ENCODE measurements at places on chromosomes 4 and X. TPM values are rescaled to one million over a fixed set of nuclear protein-coding genes. Genes with fewer than 3 reads are reported as not detected.
A peak's percentile ranks its signal among the peaks of the same experiment; 100 is the strongest.

DNA sequence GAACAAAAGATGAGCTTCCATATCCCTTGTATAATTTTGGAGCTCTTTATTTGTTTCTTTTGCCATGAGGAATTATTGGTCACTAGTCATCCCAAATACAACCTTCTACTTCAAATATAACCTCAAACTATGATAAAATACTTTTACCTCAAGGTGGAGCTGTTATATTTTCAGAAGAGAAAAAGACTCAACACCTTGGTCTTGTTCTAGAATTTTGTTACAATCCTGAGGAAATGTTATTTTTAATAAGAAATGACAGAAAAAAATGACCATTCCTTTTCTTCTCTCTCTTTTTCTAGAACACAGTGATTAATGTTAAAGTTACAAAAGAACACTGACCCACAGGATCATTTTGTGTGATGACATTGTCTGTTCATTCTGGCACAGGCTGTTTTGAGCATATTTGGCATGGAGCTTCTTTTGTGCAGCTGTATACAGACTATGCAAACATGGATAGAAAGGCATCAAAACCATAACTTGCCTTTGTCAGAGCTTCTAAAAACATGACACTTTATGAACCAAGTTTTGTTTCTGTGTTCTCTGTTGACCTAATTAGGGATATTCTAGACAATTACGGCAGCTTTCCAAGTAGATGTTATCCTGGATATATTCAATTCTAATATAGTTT, 159.6 kb upstream of the CTSO start:
- DNase-seq: no peak

GRCh38 chr4:158443731-158444130, 78.0 kb upstream of the RXFP1 start:
- DNase-seq: no peak

DNA sequence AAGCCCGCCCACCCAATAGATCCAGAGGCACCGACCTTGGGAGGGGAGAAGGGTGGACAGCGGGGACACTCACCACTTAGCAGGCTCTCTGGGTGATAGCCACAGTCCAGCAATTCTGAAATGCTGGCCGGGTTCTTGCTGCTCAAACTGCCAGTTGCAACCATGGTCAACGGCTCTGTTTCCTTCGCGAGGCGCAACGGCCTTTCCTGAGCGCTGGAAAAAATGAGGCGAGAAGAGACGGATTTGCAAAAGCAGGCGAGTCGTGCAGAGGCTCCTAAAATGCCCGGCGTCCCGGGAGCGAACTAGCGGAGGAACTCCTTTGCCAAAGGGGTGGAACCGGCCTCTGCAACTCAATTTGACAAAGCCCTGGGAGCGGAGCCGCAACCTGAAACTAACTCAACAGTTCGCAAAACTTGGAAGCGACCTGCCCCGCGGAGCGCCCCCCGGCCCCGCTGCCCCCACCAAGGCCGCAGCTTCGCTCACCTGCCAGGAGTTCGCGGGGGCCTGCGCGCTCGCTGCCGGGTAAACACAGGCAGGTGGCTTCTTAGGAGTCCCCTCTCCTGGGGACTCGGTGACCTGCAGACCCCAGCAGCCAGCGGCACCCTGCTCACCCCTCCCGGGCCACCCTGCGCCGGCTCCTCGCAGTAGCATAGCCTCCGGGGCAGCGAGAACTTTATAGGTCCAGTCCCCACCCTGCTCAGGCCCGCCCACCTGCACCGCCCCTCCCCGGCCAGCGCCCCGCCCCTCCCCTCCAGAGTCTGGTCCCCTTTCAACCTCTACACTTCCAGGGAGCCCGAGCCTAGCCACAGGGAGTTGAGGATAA, at the start of gene DDIT4L:
Gene DDIT4L (minus strand): TSS at position 649 of the 823 bp plus-strand sequence. CDS start 485 bp downstream, at position 164.
- DNase-seq: peak; percentile 49

Gene STPG2
- 1.4 TPM for total RNA-seq

Gene NLRP2B
- 0.16 TPM for total RNA-seq

Gene RASL11B
- 14.5 TPM for total RNA-seq

GRCh38 chrX:103536071-103536470, 16.8 kb upstream of the RAB40A start:
- DNase-seq: no peak

DNA sequence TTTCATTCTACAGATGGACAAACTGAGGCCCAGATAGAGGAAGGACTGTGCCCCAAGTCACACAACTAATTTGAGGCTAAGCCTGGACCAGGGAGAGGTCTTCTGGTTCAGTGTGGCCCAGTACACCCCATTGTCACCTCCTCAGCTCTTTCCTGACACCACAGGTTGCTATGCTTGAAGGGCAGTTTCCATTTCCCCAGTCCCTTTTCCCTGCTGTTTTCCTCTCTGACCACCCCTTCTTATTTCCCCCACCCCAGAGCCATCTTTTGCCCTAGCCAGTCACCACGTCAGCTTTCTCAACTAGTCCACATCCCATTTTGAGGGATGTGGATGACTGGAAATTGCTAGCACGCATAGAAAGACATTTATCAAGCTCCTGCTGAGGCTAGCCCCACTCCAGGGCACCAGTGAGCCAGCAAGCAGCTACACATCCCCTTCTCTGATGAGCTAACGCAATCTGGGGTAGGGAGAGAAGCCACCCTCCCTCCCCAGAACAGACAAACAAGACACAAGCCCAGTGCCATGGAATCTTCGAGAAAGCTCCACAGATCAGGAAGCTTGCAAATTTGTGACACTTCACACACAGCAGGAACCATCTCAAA, 1.3 kb downstream of the GABRE start:
- DNase-seq: no peak

Gene TMPRSS11F
- not detected for total RNA-seq

Gene ARHGAP36
- not detected for total RNA-seq

- no peak for DNase-seq
Measured at GRCh38 chr4:158949099-158949498, 153.8 kb upstream of the RAPGEF2 start.

Gene MAGEB17
- not detected for total RNA-seq

GRCh38 chr4:175536852-175537453, 275.1 kb downstream of the GPM6A start:
- DNase-seq: no peak

DNA sequence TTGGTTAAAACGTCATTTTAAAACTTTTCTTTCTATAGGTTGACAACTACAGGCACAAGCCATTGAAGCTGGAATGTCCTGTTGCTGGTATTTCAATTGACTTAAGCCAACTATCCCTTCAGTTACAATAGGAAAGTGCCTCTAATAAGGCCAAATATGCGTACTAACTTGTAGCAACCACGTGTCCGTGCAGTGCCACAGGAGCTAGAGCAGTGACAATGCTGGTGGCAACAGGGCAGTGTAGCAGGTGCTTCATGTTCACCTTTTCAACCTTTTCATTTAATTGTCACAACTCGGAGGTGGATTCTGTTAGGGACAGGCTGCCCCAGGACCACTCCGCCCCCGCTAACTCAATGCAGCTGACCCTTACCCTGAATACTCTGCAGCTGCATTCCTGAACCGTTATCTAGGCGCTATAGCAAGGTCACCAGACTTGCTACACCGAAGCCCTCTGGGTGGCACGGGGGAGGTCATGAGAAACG, 37.7 kb downstream of the ERVMER34-1 start:
- DNase-seq: no peak

- DNase-seq: no peak
Measured at GRCh38 chr4:8780596-8781368, 90.9 kb downstream of the HMX1 start.

Gene PNMA5
- not detected for total RNA-seq

Gene IBSP
- total RNA-seq: not detected

Gene ACE2
- total RNA-seq: 1.8 TPM

Gene ARSJ
- total RNA-seq: 6.4 TPM

Gene CFP
- total RNA-seq: 4.3 TPM

Gene MOB1B
- total RNA-seq: 23.4 TPM

DNA sequence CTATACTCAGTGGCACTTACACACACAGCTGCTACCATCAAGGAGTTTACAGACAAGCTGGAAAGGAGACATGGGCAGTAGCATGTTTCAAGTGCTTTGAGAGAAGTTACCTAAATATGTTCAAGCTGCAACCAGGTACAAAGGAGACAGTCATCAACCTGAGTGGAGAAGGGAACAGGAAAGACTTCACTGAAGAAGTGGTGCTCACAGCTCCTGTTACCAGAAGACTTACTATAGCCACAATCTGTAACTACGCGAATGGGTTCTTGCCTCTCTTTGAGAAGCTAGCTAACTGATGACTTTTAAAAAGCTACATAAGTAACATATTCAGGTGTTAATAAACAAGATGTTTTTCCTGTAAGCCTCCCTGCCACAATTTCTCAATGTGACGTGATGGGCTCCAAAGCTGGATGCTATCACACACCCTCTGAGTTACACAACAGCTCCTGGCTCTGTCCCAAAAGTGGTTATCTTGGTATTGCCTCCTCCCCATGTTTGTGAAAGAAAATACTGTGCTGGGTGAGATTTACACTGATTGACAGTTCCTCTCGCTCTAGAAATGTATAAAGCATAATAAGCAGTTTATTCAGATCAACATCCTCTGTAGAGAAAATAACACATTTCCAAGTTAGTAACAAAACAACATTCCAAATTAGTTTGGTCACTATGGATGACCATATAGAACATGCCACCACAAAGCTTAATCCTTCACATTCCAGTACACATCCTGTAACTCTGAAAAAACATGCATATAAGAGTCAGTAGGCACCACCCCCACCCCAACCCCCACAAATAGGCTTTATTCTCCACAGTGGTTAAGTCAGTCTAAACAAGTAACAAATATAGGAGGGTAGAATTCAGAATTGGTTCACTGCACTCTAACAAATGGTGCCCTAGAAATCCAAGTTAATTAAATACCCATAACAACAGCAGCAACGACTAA, 81.8 kb downstream of the FRYL start:
- DNase-seq: peak; percentile 65

Gene ZIC3
- not detected for total RNA-seq

DNA sequence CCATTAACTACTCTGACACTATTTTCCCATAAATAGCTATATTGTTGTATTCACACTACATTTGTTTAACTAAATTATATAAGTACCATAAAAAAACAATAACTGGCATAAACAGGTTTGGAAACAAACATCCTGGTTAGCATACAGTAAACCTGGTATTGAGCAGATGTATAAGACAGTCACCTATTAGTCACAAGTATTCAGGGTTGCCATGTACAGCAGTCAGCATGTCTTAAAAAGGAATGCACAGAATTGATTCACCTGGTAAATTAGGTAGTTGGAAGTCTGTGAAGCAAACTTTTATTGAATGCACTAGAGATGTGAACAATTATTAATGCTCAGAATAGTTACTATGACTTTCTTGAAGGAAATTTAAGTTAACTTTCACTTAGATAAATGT, 137.9 kb downstream of the FAM13A start:
- DNase-seq: no peak

Gene UGT2B11
- total RNA-seq: not detected

DNA sequence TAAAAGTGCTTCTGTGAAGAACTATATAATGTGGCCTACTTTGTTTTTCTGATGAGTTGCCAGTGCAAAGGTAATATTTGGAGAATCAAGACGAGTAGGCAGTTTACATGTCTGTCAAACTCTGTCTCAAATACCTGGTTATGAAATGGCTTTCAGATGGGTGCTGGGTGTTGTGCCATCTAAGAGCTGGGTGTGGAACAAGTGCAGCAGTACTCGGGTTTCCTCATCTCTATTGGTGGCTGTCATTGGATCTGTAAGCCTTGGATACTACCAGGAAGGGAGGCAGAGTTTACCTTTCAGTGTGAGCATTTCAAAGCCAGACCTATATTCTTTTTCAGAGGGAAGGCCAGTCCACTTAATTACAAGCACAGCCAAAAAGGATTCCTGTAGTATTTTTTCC, 37.2 kb downstream of the MTM1 start:
- DNase-seq: no peak
